ENCODE measurements at places on chromosomes 2 and 18.

- no peak for DNase-seq
Measured at GRCh38 chr18:58276789-58277739, 233.0 kb downstream of the NEDD4L start.

DNA sequence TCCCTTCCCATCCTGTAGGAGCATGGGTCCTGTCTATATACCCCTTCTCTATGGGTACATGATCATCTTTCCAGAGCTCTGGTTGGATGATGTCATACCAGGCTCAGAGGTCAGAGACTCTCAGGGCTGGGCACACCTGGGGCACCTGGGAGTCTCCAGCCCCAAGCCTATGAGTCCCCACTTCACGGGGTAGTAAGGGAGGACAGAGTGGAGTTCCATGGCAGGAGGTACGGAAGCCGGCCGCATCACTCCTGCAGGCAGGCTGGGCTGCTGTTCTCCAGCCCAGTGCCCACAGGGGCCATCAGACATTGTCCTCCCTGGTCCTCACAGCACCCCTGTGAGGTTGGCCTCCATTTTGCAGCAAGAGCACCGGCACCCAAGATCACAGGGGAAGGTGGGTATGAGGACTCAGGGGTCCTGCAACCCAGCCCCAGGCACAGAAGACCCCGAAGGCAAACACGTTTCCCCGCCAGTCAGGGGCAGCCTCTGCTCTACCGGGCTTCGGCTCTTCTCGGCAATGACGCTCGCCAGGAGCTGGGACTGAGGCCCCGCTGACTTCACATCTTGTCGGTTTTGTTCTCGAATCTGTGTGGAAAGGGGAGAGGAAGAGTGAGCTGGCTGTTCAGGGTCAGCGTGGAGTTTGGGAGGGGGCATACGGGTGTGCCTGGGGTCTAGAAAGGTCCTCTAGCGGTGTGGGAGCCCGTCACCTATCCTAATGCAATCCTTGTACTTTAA lies 91.5 kb downstream of the ADD2 start:
- no peak for DNase-seq

- no peak for DNase-seq
Measured at GRCh38 chr2:68044099-68044498, 18.7 kb downstream of the C1D start.

- no peak for DNase-seq
Measured at GRCh38 chr18:35164133-35164532, 76.7 kb upstream of the ZNF397 start.

DNA sequence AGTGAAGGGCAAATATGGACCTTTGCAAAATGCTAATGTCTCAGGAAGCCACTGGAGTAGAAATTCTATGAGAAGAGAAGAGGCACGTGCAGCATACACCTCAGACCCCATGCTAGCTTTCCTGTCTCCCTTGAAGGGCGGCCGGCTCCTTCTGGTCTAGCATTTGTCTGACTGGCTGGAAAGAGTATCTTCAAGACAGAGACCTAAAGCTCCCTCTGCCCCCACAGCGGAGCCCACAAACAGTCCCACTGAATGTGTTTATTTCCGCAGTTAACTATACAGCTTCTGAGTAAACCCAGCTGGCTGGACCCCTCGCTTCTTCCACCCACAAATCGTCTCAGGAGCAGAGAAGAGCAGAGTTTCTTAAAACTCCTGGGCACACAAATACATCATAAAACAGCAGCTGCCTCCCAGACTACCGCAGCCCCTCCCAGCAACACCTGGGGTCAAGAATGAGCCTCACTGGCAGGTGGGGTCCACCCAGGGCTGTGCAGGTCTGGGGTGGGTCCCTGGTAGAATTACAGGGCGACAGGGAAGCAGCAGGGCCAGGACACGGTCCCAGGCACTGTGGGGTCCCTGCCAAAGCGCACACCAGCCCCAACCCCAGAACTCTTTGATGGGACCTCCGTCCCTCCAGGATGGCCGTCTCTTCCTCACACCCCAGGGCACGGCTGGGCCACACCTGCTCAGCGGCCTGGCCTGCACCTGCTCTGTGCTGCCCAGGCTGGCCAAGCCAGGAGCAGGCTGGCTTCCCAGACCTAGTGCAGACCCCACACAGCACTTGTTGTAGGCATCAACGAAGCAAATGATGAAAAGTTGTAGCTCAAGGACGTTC lies 103.8 kb downstream of the PXDN start:
- no peak for DNase-seq

DNA sequence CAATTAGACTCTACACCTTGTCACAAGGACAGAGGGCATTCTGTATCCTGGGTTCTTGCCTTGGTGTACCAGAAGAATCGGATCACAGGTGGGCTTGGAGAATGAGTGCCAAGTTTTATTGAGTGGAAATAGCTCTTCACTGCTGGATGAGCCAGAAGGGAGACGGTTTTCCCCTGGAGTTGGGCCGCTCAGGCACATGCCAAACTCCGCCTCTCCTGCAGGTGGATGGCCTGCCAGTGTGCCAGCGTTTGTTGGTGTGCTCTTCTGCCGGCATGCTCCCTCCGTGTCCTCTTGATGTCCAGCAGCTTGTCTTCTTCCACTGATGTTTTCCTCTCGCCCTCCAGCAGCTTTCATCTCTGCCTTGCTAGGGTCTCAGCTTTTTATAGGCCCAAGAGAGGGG lies 115.5 kb upstream of the RAB27B start:
- DNase-seq, result no peak

DNA sequence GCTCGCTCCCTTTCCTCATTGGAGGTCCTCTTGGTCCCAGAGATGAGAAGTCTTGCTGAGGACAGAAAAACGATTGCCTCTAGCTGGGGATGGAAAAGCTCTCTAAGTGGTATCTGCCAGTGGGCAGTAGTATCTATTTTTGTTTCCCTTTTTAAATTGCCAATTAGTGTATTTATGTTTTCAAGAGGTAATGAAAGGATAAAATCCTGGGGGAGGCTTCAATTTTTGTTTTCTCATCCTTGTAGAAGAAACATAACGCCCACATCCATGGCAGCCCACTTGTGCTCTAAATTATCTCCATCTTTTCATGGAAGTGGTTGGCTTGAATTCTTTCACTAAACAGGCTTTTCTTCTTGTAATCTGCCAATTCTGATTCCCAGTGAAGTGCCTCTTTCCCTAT lies 14.3 kb downstream of the ANKRD29 start:
- DNase-seq, result no peak

- DNase-seq, result no peak
Measured at GRCh38 chr18:59303656-59304195, 14.7 kb downstream of the CPLX4 start.
